ENCODE measurements at places on chromosomes 2 and 18.

- no peak for DNase-seq
Measured at GRCh38 chr2:37874470-37874869, 50.6 kb upstream of the RMDN2 start.

- no peak for DNase-seq
Measured at GRCh38 chr2:53235836-53236582, 531.6 kb upstream of the CHAC2 start.

GRCh38 chr2:207296265-207296948, 130.7 kb upstream of the KLF7 start:
- DNase-seq: no peak

GRCh38 chr2:236403811-236404210, 139.6 kb upstream of the ASB18 start:
- DNase-seq: no peak

GRCh38 chr18:7567474-7568425, 634 bp downstream of the PTPRM start:
- DNase-seq: peak; percentile 57

Measured in fibroblast of villous mesenchyme (primary cell).